ENCODE measurements at places on chromosomes 6 and 20.

DNA sequence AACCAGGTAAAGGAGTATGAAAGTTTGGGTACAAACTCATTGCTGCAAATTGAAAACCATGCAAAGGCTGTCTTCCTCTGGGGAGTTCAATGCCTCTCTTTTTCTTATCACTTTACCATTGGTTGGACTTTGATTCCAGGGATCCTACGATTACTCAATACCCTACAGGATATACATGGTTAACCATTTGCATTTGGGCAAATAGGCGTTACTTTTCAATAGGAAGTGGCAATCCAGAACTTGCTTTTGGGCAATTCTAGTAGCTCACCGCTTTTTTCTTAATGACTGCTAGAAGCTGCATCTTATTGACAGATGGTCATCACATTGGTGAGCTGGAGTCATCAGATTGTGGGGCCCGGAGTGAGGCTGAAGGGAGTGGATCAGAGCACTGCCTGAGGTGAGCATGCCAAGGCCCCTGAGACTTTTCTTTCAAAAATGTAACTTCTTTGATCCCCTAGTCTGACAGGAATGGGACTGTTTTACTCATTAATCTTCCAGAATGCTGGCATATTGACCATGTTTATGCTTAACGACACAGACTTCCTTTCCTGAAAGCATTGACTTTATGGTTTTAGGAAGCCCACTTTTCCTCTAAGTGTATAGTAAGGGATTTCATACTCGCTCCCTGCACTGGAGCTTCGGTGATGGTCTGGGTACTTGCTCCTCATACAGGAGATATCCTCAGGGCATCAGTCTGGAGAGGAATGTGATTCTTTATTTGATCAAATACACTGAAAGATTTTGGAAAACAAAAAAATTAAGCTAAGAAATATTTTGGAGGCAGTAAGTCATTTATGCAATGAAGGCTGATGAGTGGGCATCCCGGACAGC lies at the start of gene CCR6:
Gene CCR6, plus strand, starts transcription at position 270 of the 831 bp plus-strand sequence. CDS start 13,039 bp downstream, outside the sequence.
- DNase-seq: no peak

GRCh38 chr6:110367825-110368224 lies 9.7 kb upstream of the METTL24 start:
- DNase-seq: no peak

DNA sequence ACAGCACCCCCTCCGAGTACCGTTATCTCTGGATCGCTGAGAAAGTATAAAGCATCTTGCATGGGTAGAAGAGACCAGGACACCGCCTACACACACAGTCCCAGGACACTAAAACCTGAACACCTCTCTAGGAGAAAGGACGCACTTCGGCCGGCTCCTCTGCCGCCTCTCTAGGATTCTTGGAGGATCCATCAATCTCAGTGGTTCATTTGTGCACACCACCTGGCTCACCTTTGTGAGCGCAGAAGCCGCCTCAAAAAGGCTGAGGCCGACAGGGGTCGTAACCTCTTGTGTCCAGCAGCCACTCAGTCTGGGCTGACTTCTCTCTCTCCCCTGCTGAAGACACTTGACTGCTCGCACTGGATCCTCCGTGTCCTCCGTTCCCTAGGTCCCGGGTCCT lies 13.5 kb downstream of the ZSCAN23 start:
- no peak for DNase-seq

DNA sequence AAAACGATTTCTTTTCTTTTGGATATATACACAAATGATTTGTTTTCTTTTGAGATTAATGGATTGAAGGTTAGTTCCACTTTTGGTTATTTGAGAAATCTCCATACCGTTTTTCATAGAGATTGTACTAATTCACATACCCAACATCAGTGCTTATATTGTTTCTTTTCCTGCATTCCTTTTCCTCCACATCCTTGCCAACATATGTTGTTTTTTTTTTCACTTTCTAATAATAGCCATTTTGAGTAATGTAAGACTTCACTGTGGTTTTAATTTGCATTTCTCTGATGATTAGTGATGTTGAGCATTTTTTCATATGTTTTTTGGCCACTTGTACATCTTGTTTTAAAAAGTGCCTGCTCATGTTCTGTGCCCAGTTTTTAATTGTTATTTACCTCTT lies 846.4 kb upstream of the EYS start:
- DNase-seq: no peak

GRCh38 chr20:25574411-25574810 lies 10.9 kb downstream of the NINL start:
- DNase-seq: no peak

DNA sequence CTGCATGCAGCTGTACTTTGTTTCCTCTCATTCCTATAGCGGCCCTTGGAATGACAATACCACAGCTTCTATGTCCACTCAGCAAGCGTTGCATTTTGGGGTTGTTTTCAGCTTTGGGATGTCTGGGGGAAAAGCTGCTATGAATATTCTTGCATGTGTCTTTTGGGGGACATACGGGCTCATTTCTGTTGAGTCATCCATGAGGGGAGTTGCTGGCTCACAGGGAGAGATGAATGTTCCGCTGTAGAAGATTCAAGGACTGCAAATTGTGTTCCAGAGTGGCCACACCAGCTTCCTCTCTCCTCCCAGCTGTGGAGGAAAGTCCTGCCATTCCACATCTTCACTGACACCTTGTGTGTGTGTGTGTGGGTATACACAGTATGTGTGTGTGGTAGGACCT lies 43.3 kb downstream of the TGM2 start:
- no peak for DNase-seq

Data from stimulated activated naive CD4-positive, alpha-beta T cell (primary cell).